Activated naive CD4-positive, alpha-beta T cell treated with anti-CD3 and anti-CD28 coated beads for 36 hours (primary cell): ENCODE measurements at places on chromosomes 16 and 17.

GRCh38 chr16:23378921-23379320, 74.1 kb downstream of the COG7 start:
- no peak for DNase-seq

- no peak for DNase-seq
Measured at GRCh38 chr16:84344781-84345180, 23.6 kb upstream of the ATP2C2 start.

DNA sequence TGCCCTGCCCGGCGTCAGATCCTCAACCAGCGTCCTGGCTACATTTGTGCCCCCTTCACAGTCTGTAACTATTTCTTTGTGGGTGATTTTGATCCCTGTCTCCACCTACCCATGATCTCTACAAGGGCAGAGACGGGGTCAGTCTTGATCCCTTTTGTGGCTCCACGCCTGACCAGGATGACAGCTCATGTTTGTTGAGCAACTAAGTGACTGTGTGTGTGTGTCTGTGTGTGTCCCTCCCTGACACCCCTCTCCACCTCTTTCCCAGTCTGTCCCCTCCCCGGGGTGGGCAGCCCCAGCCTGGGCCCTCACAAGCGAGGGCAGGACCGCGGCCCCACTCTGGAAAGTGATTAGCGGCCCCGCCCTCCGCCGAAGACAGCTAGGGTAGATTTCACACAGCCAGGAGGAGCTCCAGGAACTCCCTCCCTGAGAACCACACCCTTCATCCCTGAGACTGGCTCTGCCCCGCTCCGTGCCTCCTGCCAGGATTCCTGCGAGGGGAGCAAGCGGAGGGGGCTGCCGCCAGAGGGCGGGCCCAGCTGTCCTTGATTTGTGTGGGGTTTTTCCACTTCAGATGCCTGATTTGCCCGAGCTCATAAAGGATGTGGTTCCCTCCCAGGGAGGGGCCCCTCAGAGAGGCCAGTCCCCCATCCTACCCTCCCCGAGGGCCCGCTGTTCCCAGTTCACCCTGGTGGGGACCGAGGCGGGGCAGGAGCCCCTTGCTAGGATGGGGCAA, 5.3 kb upstream of the HS3ST6 start:
- DNase-seq: peak; percentile 30

GRCh38 chr16:55502801-55503366, 6.0 kb upstream of the LPCAT2 start:
- no peak for DNase-seq

DNA sequence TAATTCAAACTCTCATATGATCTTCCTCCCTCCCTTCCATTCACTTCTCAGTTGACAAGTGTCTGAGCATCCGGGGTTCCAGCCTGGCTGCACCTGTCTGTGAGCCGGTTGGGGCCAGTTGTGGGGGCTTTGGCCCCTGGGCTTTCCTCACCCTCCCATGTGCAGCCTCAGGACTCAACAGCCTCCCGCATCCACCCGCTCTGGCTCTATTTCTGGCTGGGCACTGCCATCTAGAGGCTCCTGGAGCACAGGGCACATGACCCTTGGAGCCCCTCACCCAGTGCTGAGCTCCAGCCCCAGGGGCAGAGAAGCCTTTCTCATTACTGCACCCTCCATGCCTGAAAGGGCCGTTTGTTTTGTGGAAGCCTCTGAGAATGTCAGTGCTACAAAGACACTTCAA, 43.3 kb downstream of the HAPSTR1 start:
- DNase-seq: peak; percentile 85

- no peak for DNase-seq
Measured at GRCh38 chr16:67339453-67339852, 12.8 kb downstream of the LRRC36 start.

- no peak for DNase-seq
Measured at GRCh38 chr17:75228847-75229246, 23.4 kb downstream of the NUP85 start.

- DNase-seq: no peak
Measured at GRCh38 chr17:82213251-82214011, 789 bp upstream of the CCDC57 start.

- peak; percentile 57 for DNase-seq
Measured at GRCh38 chr17:732902-733720, 715 bp downstream of the TLCD3A start.

GRCh38 chr17:73831699-73832098, 187.5 kb upstream of the SDK2 start:
- DNase-seq: no peak

DNA sequence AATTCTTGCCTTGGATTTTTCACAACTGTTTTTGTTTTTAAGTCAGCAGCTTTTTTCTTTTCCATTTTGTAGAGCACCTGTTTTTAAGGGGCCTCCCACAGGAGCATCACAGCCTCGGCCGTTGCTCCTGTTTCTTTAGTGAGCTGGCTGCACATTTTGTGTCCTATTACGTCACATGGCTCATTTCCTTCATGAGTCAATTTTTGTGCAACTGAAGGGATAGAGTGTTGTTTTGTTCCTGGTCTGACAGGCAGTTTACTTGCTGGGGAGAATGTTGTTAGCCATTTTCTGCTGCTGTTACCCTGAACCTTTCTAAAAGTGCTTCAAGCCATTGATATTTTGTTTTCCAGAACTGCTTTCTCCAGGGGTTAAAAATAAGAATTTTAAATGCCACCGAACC, 45.0 kb upstream of the CRISPLD2 start:
- no peak for DNase-seq
